Cerebellar nuclear complex (tissue), 1 donor: ENCODE measurements at places on chromosomes 5 and 9.

GRCh38 chr5:59843511-59844213, 49.9 kb downstream of the PDE4D start:
- no peak for DNase-seq

DNA sequence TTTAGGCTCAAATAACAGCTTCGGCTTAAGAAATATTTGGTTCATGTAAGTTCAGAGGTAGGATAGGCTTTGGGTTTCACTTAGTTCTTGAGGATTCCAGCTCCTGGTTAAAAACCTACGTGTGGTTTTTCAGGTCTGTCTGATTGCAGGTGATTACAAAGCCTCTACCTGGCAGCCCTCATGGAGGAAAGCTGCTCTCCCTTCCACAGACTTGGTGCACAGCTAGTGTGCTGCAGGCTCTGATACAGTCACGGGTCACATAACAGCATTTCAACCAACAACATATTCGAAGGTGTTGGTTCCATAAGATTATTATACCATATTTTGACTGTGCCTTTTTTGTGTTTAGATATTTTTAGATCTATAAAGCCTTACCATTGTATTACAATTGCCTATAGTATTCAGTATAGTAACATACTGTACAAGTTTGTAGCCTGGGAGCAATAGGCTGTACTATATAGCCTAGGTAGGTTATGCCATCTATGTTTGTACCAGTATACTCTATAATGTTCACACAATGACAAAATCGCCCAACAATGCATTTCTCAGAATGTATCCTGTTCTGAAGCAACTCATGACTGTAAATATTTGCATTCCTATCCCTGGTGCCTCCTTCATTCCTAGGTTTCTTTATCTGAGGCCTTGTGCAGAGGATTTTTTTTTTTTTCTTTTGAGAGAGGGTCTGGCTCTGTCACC, 8.0 kb upstream of the DCP2 start:
- DNase-seq, result no peak

DNA sequence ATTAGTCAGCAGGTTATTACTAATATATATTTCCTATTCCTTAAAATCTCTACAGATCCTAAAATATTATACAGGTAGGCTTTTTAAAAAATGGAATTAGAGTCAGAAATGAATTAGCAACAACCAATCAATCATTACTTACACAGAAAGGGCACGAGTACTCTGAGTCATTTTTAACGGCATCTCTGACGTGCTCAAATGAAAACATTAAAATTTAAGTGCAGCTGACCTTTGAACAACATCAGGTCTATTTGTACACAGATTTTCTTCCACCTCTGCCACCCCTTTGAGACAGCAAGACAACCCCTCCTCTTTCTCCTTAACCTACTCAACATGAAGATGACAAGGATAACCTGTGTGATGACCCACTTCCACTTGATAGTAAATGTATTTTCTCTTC, 19.1 kb downstream of the AUH start:
- DNase-seq, result no peak

GRCh38 chr5:57778501-57779091, 296.0 kb upstream of the ACTBL2 start:
- DNase-seq, result no peak

DNA sequence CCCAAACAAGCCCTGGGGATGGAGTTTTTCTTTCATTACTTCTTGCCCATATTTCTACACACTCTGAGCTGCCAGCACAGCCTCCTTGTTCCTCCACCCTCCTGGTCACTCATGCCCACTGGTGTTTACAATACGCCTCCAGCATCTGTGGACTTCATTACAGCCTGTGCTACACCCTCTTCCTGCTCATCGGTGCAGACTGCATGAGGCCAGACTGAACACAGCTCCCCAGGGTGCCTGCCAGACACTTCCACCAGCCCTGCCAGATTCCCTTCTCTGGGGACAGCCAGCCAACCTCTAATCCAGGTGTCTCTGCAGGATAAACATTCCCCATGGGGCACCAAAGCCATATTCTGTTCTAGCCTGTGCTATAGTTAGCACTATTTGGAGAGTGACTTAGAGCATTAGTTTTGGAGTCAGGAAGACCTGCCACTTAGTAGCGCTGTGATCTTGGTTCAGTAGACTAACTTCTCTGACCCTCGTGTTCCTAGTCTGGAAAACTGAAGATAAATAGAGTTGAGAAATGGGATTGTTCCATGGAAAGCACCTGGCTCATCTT, 163.8 kb upstream of the KLF4 start:
- DNase-seq, result no peak

GRCh38 chr9:124257844-124258606, at the start of gene NEK6:
TSS of gene NEK6 (plus strand) at chr9:124257949. CDS start at chr9:124301965, 44,016 bp downstream.
- no peak for DNase-seq

DNA sequence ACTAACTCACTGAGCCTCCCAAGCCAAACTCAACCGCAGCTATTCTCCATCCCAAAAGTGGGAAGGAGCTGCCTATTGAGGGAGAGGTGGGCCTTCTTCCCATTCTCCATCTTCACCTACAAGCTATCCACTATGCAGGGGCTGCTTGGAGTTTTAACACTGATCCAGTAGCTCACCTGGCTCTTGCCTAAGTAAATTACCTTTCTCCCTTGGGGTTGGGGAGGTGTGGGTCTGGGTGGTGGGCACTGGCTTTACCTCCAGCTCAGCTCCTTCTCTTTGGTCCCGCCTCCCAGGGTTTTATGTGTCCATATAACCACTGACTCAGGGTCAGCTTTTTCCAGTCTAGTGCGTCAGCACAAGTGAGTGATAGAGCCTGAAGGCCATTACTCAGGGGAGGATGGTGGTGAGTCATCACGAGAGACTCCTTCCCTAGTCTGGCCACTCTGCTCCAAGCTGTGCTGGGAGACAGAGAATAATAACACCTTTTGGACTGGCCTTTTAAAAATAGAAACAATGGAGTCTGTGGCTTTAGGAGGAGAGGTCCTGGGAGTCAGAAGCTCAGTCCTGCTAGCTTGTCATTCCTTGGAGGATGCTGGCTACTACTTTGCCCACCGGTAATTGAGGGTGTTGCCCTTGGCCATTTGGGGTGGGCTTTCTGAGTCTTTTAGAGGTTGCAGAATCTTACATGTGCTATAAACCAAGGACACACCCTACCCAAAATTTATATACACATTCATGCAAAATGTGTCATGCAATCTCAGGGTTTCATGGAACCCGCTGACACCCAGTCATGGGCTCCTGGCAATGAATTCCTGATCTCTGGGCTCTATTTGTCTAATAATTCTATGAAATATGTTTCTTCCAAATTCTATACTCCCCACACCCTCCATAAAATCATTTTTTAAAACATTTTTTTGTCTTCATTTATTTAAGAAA, 35.6 kb upstream of the ATP6V1G1 start:
- DNase-seq, result no peak

- DNase-seq, result peak; percentile 45
These were observed 142.4 kb downstream of the PSAT1 start for GRCh38 chr9:78439190-78439865.
